ENCODE measurements at places on chromosomes 3 and 15.

GRCh38 chr3:187830181-187830580 is 84.9 kb upstream of the BCL6 start:
- DNase-seq: no peak

DNA sequence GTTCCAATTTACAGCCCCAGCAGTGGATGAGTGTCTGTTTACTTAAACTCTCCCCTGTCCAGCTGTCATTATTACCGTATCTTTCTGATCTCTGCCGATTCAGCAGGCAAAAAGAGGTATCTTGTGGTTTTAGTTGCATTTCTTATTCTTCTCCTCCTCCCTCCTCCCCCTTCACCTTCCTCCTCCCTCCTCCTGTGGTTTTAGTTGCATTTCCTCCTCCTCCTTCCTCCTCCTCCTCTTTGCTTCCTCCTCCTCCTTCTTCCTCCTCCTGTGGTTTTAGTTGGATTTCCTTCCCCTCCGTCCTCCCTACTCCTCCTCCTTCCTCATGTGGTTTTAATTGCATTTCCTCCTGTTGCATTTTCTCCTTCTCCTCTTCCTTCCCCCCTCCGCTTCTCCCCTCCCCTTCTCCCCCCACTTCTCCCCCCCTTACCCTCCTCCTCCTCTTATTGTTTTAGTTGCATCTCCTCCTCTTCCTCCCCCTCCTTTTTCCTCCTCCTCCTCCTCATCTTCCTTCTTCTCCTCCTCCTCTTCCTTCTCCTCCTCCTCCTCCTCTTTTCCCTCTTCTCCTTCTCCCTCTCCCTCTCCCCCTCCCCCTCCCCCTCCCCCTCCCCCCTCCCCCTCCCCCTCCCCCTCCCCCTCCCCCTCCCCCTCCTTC is 25.3 kb upstream of the VPS33B start:
- no peak for DNase-seq

DNA sequence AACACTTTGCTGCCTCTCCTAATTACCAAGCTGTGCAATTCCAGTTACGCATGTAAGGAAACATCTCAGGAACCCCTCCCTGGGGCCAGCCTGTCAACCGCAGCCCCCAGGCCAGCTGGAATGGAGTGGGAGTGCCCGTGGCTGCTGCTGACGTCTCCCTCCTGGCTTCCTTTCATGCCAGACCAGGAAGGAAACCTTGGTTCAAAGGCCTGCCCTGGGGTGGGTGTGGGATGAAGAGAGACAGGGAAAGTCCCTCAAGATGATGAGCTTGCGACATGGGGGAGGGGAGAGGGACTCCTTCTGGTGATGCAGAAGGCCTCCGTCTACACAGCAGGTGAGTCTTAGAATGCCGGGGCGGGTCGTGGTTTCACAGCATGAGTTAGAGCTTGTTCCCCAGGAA is 11.4 kb upstream of the CYP11A1 start:
- DNase-seq: peak; percentile 82

DNA sequence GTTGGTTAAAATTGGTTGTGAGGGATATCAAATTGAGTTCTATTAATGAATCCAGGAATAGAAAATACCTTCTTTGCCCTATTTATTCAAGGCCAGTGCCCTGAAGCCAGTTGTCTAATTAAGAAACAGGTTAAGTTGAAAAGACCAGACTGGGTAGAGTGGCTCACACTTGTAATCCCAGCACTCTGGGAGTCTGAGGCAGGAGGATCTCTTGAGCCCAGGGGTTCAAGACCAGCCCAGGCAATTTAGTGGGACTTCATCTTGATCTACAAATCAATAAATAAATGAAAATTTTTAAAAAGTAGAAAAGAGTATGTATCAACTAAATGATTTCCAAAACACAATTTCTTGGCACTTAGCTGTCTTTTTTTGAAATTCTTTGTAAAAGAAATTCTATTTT is 40.3 kb upstream of the TRPM1 start:
- no peak for DNase-seq

GRCh38 chr15:94246016-94246415 is 14.7 kb downstream of the MCTP2 start:
- no peak for DNase-seq

- DNase-seq: no peak
Observed at GRCh38 chr15:44340410-44340809, 51.9 kb downstream of the GOLM2 start.

GRCh38 chr3:126310816-126311215 is 46.4 kb downstream of the KLF15 start:
- DNase-seq: no peak

- no peak for DNase-seq
Observed at GRCh38 chr3:183823963-183824362, 1.4 kb downstream of the MAP6D1 start.

GRCh38 chr3:127780536-127781400 is 41.5 kb downstream of the MGLL start:
- DNase-seq: no peak

- DNase-seq: no peak
Observed at GRCh38 chr3:17399586-17399985, 342.8 kb downstream of the TBC1D5 start.

- no peak for DNase-seq
Observed at GRCh38 chr3:141410846-141411245, 42.5 kb downstream of the ZBTB38 start.

DNA sequence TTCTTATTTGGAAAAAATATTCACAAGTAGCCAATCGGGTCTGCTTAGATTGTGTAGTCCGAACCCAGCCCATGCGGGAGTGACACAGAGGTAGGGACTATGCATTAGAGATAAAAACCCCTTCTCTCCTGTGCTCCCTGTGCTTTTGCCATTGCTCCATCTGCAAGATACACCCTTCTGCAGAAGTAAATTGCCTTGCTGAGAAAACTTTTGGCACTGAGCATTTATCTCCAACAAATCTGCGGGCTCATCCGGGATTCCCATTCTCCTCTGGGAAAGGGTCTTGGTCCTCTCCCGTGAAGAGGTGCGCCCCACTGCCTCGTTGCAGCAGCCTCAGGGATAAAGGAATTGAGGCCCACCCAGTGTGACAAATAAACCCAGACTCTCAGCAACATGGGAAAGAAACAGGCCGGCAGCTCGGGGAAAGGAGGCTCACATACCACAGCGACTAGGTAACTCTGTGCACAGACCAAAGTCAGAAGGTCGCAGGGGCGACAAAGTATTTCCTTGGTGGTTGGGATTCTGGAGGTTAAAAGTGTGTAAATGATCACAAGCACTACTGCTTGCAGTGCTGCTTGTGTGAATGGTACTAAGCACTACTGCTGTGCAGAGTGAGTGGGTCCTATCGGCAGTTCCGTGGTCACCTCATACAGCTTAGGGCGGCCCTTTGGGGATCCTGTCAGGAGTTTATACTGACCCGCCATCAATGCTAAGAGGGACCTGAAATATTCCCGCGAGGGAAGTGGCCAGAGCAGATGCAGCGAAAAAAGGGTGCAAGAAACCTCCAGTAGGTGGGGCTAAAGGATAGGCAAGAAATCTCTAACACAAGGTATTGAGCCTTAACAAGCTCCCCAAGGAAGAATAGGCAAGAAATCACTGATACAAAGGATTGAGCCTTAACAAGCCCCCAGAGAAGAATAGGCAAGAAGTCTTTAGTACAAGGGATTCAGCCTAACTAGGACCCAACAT is 54.3 kb downstream of the GSK3B start:
- DNase-seq: no peak

GRCh38 chr15:68208136-68208535 is 3.0 kb upstream of the CALML4 start:
- no peak for DNase-seq

GRCh38 chr15:70100474-70101341 is 3.0 kb upstream of the TLE3 start:
- DNase-seq: peak; percentile 59

DNA sequence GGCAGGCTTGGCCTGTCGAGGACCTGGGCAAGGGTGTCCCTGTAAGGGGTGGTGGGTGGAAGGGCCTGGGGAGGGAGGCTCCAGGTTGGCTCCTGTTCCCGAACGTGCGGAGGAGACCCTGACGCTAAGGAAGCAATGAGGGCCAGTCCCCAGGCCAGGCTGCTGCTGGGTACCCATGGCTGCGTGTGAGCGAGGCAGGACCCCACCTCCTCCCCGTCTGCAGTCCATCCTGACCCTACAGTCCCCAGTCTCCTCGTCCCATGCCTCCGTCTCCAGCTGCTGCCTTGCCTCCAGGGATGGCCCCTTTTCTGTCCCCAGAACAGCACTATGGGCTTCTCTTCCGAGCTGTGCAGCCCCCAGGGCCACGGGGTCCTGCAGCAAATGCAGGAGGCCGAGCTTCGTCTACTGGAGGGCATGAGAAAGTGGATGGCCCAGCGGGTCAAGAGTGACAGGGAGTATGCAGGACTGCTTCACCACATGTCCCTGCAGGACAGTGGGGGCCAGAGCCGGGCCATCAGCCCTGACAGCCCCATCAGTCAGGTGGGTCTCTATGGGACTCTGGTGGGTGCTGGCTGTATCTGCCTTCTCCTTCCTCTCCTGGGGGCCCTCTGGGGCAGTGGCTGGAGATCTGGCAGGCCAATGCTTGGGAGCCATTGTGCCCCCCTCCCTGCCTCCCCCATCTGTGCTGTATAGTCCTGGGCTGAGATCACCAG is 571 bp downstream of the FES start:
- DNase-seq: no peak

GRCh38 chr3:102536456-102536855 is 101.6 kb downstream of the ZPLD1 start:
- no peak for DNase-seq

- DNase-seq: no peak
Observed at GRCh38 chr3:124360155-124360554, 368.2 kb upstream of the ROPN1 start.

GRCh38 chr3:62604298-62604697 is 230.9 kb upstream of the FEZF2 start:
- no peak for DNase-seq

DNA sequence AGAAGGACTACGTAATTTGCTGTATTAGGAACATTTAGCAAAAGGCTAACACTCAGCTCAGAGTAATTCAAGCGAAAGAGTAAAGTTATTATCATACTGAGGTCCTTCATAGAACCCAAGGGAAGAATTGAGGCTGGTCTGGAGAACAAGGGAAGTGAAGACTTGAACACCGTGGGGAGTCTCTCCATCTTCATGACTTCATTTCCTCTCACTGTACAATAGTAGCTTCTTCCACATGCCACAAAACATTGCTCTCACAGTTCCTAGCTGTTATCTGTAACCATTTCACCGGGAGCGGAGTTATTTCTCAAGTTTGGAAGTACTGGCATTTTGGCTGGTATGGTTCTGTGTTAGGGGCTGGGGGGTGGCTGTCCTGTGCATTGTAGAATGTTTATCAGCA is 69.7 kb downstream of the MAGI1 start:
- DNase-seq: no peak

GRCh38 chr3:71600646-71601288 is 17.2 kb upstream of the FOXP1 start:
- DNase-seq: no peak

DNA sequence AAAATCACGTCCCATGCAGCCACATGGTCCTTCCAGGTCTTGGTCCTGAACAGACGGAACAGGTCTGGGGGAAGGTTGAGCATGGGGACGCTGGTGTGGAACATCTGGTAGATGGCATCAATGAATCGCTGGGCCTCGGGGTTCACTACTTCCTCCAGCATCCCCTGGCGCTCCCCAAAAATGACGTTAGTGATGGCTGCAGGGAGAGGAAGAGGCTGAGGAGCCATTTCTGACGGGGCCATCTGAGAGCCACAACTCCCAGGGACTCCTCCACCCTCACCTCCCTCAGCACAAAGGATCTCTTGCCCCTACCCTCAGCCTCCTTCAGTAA is 23.7 kb downstream of the CYP11A1 start:
- no peak for DNase-seq

DNA sequence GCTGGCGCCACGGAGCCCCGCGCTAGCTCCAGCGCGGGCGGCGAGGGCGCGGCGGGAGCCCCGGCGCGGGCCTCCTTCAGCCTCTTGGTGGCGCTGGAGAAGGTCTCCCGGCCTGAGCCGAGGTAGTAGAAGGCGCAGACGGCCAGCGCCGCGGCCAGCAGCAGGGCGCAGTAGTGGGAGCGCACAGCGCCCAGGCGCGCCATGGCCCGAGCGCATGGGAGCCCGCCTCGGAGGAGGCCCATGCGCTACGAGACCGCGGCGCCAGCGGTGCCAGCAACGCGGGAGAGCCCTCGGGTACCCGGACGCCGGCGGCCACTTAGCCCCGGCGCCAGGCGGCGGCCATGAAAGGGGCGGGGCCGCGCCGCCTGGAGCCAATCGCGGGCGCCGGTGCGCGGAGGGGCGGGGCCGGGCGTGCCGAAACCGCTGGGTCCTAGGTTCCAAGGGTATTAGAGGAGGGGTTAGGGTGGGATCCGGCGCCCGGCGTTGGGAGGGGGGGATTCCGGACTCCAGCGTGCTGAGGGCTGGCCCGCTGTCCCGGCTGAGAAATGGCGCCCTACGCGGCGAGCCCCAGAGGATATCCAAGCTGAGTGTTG is at the start of gene XXYLT1:
Gene XXYLT1 (minus strand): TSS at position 343 of the 593 bp plus-strand sequence. CDS start 101 bp downstream, at position 242.
- peak; percentile 87 for DNase-seq
